ENCODE measurements at places on chromosomes 1 and 21. TPM values are rescaled to one million over a fixed set of nuclear protein-coding genes. Genes with fewer than 3 reads are reported as not detected.

- DNase-seq, result peak; percentile 95
- H3K36me3 ChIP-seq, result no peaks in the 10 kb centered on the region
- H3K27me3 ChIP-seq, result peaks cover 13% of the 10 kb centered on the region
Measured at GRCh38 chr1:226602186-226603021, 53.8 kb downstream of the STUM start.

DNA sequence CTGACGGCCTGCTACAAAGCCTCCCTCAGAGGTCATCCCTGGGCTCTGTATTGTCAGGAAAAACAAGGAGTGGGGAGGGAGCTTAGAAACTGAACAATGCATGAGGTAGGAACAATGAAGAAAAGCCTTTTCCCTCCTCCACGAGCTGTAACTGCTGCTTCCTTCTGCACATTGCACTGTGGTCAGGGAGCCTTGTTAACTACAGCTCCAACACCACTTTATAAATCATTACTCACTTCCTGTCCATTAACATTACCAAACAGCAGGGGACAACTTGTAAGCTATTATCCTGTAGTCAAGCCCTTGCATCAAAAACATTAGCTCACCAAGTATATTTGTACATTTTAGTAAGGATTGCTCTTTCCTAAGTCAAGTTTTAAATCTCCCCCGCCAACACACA, 336.0 kb upstream of the NR5A2 start:
- no peaks in the 10 kb centered on the region for H3K36me3 ChIP-seq
- H3K27ac ChIP-seq, result no peak overlapping the region
- H3K4me3 ChIP-seq, result no peak overlapping the region

GRCh38 chr21:35367553-35367952, 318.5 kb upstream of the RUNX1 start:
- H3K4me1 ChIP-seq, result peaks cover 2% of the 10 kb centered on the region
- no peaks in the 10 kb centered on the region for H3K27me3 ChIP-seq
- no peak overlapping the region for H3K4me3 ChIP-seq
- no peak for DNase-seq
- H3K27ac ChIP-seq, result no peak overlapping the region
- H3K36me3 ChIP-seq, result no peaks in the 10 kb centered on the region

- no peaks in the 10 kb centered on the region for H3K27me3 ChIP-seq
- no peak overlapping the region for H3K4me3 ChIP-seq
Measured at GRCh38 chr21:40272037-40272436, 404.8 kb downstream of the PCP4 start.

- DNase-seq, result peak; percentile 30
- H3K4me1 ChIP-seq, result peaks cover under 1% of the 10 kb centered on the region
Measured at GRCh38 chr1:184113251-184113650, 61.7 kb downstream of the TSEN15 start.

The CLK2 gene
- total RNA-seq, result 21.3 TPM

The OR2T2 gene
- not detected for total RNA-seq

DNA sequence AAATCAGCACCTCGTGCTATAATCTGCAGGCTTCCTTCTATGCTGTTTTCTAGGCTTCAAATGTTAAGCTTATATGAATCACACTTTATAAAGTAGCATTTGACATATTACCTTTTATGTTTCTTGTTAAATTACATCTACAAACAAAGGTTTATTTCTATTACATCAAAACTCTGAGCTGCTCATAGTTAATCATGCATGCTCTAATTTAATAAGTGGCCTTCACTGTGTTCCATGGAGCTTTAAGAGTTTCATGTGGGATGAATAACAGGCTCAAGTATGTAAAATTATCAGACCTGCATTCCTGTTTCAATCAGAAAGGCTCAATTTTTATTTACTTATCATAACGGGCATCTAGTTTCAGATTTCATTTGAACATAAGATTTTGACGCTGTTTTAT, 13.0 kb downstream of the SLC19A2 start:
- no peak overlapping the region for H3K27ac ChIP-seq
- no peak for DNase-seq
- no peak overlapping the region for H3K4me3 ChIP-seq
- no peaks in the 10 kb centered on the region for H3K27me3 ChIP-seq

- no peak overlapping the region for H3K4me3 ChIP-seq
- DNase-seq, result peak; percentile 44
- peaks cover 13% of the 10 kb centered on the region for H3K4me1 ChIP-seq
- no peak overlapping the region for H3K27ac ChIP-seq
- no peaks in the 10 kb centered on the region for H3K36me3 ChIP-seq
Measured at GRCh38 chr1:86067626-86068025, 88.9 kb downstream of the COL24A1 start.

The PTGER3 gene
- total RNA-seq, result 1.5 TPM

The SLAMF8 gene
- total RNA-seq, result under 0.01 TPM

DNA sequence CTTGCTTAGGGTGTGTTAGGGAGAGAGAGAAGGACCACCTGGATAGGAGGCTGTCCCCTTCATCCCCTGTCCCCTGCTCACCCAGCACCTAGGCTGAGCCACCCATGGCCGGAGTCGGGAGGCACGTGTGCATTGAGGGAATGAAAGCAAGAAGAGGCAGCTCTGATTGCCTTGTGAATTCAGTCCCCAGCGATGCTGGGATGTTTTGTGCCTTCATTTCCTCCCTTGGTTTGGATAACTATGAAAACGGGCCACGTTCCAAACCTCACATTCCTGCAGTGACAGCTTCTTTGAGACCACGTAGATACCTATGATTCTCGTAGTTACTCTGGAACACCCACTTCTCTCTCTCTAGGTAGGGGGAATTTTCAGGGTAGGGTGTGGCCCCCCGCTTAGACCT, 67.1 kb downstream of the MAN1C1 start:
- peaks cover 10% of the 10 kb centered on the region for H3K4me1 ChIP-seq
- H3K36me3 ChIP-seq, result no peaks in the 10 kb centered on the region
- no peak overlapping the region for H3K27ac ChIP-seq
- DNase-seq, result peak; percentile 85
- H3K27me3 ChIP-seq, result no peaks in the 10 kb centered on the region

The SLC9C2 gene
- total RNA-seq, result not detected

- no peak overlapping the region for H3K4me3 ChIP-seq
- no peaks in the 10 kb centered on the region for H3K36me3 ChIP-seq
- H3K4me1 ChIP-seq, result no peaks in the 10 kb centered on the region
- DNase-seq, result no peak
- no peaks in the 10 kb centered on the region for H3K27me3 ChIP-seq
Measured at GRCh38 chr21:31294691-31295090, 49.4 kb downstream of the TIAM1 start.

DNA sequence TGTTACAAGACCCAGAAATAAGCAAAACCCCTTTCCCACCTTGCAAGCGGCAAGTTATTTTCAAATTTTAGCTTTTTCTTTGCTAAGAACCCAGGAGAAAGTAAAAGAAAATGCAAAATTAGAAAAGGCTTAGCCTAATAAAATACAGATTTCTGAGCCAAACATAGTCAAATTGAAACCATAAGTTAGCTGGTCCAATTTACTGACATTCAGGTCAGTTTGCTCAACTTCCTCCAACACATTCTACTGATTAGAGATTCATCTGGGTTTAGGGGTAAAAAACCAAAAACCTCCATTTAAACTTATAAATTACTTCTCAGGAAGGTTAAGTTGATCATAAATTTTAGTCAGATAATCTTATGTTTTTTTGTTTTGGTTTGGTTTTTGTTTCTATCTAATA, 701.8 kb upstream of the CXADR start:
- H3K36me3 ChIP-seq, result no peaks in the 10 kb centered on the region
- H3K27ac ChIP-seq, result no peak overlapping the region
- no peaks in the 10 kb centered on the region for H3K4me1 ChIP-seq
- no peak for DNase-seq
- no peaks in the 10 kb centered on the region for H3K27me3 ChIP-seq

GRCh38 chr1:222182641-222183040, 365.3 kb downstream of the HHIPL2 start:
- peak; percentile 22 for DNase-seq
- no peak overlapping the region for H3K4me3 ChIP-seq
- H3K36me3 ChIP-seq, result no peaks in the 10 kb centered on the region
- no peak overlapping the region for H3K27ac ChIP-seq
- no peaks in the 10 kb centered on the region for H3K4me1 ChIP-seq

- no peak overlapping the region for H3K4me3 ChIP-seq
- DNase-seq, result no peak
- H3K4me1 ChIP-seq, result no peaks in the 10 kb centered on the region
- no peaks in the 10 kb centered on the region for H3K36me3 ChIP-seq
- no peaks in the 10 kb centered on the region for H3K27me3 ChIP-seq
Measured at GRCh38 chr1:208848854-208849253, 604.7 kb upstream of the PLXNA2 start.

The S1PR1 gene
- total RNA-seq, result 10.4 TPM

GRCh38 chr1:29243023-29243870, 6.9 kb downstream of the PTPRU start:
- no peaks in the 10 kb centered on the region for H3K4me1 ChIP-seq
- no peak overlapping the region for H3K4me3 ChIP-seq
- H3K27me3 ChIP-seq, result peaks cover 11% of the 10 kb centered on the region
- no peaks in the 10 kb centered on the region for H3K36me3 ChIP-seq

The TRMT13 gene
- total RNA-seq, result 14.1 TPM

DNA sequence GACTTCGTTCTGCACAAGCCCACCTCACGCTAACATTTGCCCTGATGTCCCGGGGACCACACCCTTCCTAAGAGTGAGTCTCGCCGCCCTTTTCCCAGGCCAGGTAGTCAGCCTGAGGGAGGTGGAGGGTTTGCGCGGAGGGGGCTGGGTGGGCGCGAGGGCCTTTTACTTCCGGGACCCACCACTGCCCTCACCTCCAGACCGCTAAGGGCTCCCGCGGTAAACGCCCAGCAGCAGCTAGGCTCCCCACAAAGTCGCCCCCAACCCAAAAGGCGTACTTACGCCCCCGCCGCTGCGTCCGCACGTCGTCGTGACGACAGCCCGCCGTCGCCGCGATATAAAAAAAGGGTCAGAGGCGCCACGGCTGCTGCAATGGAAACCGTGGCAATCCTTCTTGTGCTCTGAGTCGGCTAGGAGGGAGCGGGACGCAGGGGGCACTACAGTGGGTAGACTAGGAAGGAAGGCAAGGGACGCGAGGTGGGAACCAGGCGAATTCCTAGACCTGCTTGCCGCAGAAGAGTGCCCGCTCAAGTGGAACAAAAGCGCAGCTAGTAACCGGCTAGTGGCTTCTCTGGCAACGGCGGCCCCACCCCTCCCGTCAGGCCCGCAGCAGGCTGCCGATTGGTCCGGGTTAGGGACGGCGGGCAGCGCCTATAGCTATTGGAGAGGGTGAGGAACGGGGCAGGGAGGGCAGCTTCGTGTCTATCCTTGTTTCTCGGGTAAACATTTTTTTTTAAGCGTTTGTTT, at the start of gene ODF2L:
ODF2L (minus strand) TSS at position 573 of the 747 bp plus-strand sequence. CDS start 9,296 bp downstream, outside the sequence.
- peak within 1 kb of the TSS; percentile 96 for H3K4me3 ChIP-seq
- DNase-seq, result peak; percentile 82
- no peaks in the 10 kb centered on the region for H3K36me3 ChIP-seq
- no peaks in the 10 kb centered on the region for H3K27me3 ChIP-seq
- H3K4me1 ChIP-seq, result no peaks in the 10 kb centered on the region
- peak within 1 kb of the TSS; percentile 88 for H3K27ac ChIP-seq

- no peak for DNase-seq
- H3K4me1 ChIP-seq, result peaks cover 2% of the 10 kb centered on the region
- no peak overlapping the region for H3K27ac ChIP-seq
- no peak overlapping the region for H3K4me3 ChIP-seq
- peaks cover 5% of the 10 kb centered on the region for H3K36me3 ChIP-seq
Measured at GRCh38 chr1:9242338-9242969, 7.9 kb downstream of the H6PD start.

DNA sequence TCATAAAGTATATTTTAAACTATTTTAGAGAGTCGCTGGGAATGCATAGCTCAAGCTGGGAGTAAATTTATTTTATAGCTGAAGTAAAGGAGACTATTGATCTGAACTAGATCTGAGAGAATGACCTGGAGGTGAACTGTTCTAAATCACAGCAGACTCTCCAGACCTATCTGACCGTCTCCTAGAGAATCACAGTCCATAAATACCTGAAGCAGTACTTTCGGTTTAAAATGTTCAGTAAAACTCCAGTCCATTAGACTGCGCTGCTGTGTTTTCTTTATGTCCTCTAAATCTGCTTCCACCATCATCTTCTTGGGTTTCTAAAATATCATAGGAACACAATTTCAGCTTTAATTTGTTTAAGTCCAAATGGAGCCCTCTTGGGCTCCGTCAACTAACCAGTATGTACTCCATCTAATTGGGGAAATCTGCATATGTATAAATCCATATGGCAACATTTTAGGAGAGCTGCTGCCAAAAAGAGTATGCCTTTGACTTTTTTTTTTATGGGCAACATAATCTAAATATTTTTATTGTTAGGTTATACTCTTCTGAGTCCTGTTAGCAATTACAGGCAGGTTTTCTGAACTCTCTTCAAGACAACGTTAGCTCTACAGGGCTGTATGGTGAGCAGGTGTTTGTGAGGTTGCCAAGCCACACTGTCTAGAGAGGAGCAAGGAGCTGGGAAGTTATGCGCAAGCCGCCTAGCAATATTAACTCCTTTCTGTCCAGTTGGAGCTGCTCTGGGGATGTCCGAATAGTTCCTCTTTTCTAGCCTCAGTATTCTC, 111.2 kb downstream of the SPAG17 start:
- H3K4me3 ChIP-seq, result no peak overlapping the region
- H3K27me3 ChIP-seq, result no peaks in the 10 kb centered on the region
- H3K27ac ChIP-seq, result no peak overlapping the region
- no peak for DNase-seq
- H3K4me1 ChIP-seq, result no peaks in the 10 kb centered on the region

GRCh38 chr1:192869308-192869940, 60.6 kb downstream of the RGS2 start:
- DNase-seq, result no peak
- H3K4me3 ChIP-seq, result no peak overlapping the region
- H3K36me3 ChIP-seq, result no peaks in the 10 kb centered on the region
- H3K27ac ChIP-seq, result no peak overlapping the region
- no peaks in the 10 kb centered on the region for H3K4me1 ChIP-seq
- no peaks in the 10 kb centered on the region for H3K27me3 ChIP-seq

GRCh38 chr1:46437723-46438122, 43.6 kb downstream of the FAAH start:
- no peaks in the 10 kb centered on the region for H3K4me1 ChIP-seq
- H3K27me3 ChIP-seq, result no peaks in the 10 kb centered on the region
- H3K27ac ChIP-seq, result no peak overlapping the region
- no peak overlapping the region for H3K4me3 ChIP-seq
- DNase-seq, result no peak
- no peaks in the 10 kb centered on the region for H3K36me3 ChIP-seq

- no peaks in the 10 kb centered on the region for H3K36me3 ChIP-seq
- no peak overlapping the region for H3K4me3 ChIP-seq
- DNase-seq, result peak; percentile 40
- peaks cover 2% of the 10 kb centered on the region for H3K4me1 ChIP-seq
- H3K27ac ChIP-seq, result no peak overlapping the region
- no peaks in the 10 kb centered on the region for H3K27me3 ChIP-seq
Measured at GRCh38 chr21:27564684-27565301, 597.9 kb upstream of the ADAMTS5 start.

DNA sequence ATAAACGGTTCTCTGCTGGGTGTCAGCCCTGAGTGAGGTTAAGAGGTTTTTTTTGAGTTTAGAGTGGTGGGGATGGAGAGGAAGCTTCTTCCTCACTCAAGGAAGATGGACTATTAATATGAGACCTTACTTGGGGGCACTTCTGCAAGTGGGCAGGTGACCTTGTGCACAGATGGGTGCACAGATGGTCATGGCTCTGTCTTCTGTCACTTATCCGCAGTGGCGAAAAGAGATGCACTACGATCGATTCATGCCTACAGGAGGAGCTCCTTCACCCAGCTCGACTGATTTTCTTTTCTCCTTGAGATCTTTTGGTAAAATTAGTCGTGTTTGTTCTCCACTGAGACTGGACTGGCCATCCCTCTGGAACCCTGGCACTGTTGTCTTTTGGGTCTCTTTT, 22.9 kb upstream of the CYYR1 start:
- no peak overlapping the region for H3K27ac ChIP-seq
- H3K36me3 ChIP-seq, result no peaks in the 10 kb centered on the region
- no peak for DNase-seq
- no peaks in the 10 kb centered on the region for H3K4me1 ChIP-seq
- H3K4me3 ChIP-seq, result no peak overlapping the region

The TRNP1 gene
- 10.8 TPM for total RNA-seq
